ENCODE measurements at places on chromosomes 11 and 22.

DNA sequence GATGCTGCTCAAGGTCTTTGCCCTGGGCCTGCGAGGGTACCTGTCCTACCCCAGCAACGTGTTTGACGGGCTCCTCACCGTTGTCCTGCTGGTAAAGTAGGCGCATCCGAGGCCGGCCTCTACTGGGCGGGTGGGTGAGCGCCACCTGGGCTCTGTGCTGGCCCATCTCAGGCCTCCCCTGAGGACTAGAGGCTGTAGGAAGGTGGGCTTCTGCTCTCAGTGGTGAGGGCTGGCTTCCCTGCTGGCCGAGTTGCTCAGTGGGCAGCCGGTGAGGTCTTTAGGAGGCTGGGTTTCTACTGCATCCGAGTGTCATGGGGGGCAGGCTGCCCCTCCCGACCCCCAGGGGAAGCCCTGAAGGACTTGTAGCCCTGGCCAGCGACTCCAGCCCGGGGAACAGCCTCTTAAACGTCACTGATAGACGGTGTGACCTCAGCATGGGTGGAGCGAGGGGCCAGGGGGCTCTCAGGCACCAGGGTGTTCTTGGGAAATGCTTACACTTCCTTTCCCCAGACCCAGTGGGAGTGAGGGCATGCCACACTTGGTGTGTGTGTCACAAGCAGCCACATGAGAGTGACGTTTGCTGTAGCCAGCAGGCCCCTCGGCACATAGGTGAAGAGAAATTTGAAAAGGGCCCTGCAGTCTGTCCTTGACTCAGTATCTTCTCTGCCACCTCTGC, 30.3 kb downstream of the TPCN2 start:
- DNase-seq, result no peak

DNA sequence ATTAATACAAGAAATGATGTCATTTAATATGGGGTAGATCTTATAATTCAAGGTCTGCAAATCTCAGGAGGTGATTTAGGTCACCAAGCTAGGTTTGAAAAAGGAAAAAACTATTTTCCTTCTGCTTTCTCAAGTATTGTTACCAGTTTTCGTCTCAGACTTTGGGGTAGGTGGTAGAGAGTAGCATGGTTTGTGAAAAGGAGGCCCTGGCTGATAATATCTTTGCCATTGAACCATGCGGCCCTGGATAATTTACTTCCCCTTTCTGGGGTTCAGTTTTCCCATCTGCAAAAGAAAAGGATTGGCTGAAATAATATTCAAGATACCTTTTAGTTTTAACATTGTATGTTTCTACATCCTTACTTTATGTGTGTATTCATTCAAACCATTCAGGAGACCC, 92.1 kb downstream of the WNT11 start:
- DNase-seq, result no peak

- no peak for DNase-seq
Measured at GRCh38 chr11:32895471-32895870, 2.9 kb downstream of the QSER1 start.

DNA sequence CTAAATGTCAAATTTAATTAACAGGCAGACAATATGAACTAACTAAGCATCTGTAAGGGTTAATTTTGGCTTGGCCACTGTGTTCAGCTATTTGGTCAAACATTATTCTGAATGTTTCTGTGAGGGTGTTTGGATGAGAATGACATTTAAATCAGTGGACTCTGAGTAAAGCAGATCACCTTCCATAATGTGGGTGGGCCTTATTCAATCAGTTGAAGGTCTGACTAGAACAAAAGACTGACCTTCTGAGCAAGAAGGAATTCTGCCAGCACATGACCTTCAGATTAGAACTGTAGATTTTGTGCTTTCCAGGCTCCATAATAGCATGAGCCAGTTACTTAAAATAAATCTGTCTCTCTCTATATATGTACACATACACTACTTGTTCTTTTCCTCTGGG, 12.0 kb upstream of the EED start:
- DNase-seq, result no peak

DNA sequence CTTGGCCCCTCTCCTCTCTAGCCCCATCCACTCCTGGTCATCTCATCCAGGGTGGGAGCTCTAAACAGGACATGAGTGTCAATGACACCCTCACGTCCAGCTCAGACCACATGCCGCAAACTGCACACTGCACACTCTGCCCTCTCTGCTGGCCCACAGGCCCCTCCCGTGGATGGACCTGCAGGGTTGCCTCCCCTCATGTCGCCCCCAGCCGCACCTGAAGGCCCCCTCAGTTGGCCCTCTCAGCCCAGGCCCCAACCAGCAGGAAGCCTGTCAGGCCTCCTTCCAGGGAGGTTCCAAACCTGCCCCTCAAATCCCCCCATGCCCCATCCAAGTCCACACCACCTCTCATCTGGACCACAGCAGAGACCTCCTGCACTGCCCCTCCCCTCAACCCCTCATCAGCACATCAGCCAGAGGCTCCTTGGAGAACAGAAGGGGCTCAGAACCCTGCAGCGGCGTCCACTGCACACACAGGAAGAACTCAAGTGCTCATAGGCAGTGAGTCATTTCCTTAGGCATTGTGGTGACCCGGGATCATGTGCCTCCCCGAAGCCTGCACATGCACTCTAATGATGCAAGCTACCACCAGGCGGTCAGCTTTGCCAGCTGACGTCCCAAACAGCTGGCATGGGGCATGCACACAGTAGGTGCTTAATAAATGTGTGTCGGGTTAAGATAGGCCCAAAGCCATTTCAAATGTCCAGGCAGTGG, 12.9 kb upstream of the CDKN1C start:
- peak; percentile 88 for DNase-seq

DNA sequence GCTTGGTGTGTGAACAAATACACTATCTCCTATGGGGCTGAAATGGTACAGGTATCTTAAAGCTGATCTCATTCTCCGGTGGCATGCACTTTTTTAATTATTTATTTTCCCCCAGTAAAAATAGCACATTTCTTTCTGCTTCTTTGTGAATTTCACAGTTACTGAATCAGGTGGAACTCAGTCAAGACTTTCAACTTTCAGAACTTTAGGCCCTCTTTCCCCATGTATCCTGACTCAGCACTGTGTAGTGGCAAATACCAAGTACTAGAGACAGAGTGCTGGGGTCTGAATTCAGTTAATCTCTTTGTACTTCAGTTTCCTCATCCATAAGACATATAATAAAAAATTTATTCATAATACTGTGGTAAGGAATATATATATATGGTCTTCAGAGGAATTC, 223.9 kb downstream of the CSNK2A3 start:
- DNase-seq, result no peak

DNA sequence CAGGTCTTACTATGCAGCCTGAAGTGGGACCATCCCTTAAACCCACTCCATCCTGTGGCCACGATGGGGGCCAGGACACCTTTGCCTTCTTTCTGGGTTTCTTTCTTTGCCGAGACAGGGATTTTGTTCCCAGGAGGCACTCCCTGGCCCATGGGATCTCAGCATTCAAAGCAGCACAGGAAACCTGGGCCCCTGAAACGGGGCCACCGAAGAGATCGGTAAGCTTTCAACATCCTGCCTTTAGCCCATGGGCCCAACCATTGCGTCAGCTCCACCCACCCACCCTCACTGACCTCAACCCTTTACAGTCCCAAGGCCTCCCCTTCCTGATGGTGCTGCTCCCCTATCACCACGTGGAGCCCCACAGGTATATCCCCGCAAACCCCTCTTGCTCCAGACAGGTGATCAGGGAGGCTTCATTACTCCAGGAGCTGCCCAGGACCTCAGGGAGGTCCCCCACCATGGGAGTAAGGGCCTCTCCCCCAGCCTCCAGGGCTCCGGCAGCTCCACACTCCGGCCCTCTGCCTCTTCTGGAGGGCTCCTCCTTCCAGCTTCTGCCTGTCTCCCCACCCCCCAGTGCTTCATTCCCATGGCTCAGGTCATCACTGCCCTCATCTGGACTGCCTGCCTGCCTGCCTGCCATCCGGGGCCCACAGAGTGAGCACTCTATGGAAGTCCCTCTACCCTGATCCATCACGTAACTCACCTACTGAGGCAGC, 42.0 kb upstream of the TUB start:
- no peak for DNase-seq

- no peak for DNase-seq
Measured at GRCh38 chr11:10298342-10298741, 4.3 kb upstream of the SBF2 start.

DNA sequence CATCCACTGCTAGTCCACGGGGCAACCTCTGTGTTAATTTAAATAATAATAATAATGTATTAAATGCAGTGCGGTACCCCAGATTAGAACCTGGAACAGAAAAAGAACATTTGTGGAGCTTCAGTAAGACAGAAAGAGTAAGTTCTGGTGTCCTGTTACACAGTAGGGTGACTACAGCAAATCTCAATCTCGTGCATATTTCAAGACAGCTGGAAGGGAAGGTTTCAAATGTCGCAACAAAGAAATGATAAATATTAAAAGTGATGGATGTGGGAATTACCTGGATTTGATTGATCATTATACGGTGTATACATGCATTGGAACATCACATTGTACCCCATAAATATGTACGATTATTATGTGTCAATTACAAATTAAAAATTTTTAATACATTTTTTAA, 1.7 kb upstream of the RAC2 start:
- no peak for DNase-seq

DNA sequence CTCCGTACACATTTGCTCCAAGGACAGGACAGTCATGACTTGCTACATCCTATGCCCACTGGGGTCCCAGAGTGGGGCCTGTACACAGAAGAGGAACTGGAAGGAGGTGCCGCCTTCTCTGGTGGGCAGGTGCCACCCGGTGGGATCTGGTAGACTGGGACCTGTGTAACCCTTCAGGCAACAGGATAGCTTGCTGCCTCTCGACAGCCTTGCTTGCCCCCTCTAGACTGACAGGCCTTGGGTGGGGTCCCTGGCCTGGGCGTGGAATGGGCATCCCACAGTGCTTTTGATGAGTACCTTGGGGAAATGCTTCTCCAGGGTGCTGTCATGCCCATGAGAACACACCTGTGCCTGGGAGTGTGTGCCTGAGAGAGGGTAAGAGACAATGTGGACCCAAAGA, 15.8 kb downstream of the SHANK3 start:
- no peak for DNase-seq

DNA sequence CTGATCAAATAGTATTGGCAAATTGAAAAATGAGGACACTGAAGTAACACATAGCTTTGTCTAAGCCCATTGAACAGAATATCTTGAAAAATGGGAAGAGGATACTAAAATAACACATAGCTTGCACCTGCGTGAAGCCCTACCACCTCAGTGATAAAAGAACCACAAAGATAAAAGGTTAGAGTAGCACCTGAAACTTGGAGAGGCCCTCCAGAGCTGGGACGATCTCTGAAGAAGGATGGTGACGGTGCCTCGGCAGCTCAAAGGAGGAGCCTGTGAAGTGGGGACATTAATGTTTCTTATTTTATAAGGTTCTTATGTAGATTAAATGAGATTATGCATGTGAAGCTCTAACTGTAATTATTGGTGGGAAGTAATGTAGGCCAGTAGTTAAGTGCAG, 23.1 kb upstream of the ARHGAP42 start:
- no peak for DNase-seq

DNA sequence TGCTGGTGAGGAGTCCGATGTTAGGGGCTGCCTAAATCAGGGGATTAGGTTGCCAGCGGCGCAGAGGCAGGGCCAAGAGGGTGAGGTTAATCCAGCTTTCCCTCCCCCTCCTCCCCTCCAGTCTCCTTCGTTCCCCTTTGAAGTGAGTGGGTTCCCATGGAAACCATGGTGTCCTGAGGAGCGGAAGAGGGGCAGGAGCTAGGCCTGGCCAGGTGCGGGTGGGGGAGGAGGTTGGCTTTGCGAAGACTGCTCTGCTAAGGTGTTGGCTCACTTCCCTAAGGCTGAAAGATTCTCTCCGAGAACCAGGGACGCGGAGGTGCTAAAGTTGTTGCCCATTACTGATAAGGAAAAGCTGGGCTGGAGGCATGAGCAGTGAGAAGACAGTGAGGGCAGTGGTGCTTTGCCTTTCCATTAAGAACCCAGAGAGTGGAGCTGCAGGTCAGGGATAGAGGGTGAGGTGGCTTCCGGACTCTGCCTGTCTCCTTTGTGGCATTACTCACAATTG, 124.6 kb downstream of the FEZ1 start:
- DNase-seq, result no peak

- DNase-seq, result no peak
Measured at GRCh38 chr11:16511116-16512114, 155.1 kb upstream of the SOX6 start.

DNA sequence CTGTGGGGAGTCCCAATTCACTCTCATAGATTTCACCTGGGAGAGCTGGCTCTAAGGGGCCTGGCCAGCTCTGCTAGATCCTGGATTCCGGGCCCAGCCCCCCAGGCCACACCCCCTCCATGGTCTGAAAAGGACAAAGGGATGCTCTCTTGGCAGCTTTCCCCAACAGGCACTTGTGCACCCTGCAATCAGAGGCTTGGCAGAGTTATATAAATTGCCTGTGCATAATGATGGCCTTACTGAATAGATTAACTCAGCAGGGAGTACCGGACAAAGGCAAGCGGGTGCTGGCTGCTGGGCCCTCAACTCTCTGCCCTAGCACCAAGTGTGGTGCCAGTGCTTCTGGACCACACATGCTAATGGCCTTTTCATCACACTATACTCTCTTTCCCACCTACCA, 461.6 kb downstream of the BUD13 start:
- DNase-seq, result no peak

- DNase-seq, result no peak
Measured at GRCh38 chr22:23970201-23970641, 3.5 kb downstream of the DDTL start.

GRCh38 chr22:47782328-47783075, 1020.1 kb downstream of the TBC1D22A start:
- DNase-seq, result no peak

DNA sequence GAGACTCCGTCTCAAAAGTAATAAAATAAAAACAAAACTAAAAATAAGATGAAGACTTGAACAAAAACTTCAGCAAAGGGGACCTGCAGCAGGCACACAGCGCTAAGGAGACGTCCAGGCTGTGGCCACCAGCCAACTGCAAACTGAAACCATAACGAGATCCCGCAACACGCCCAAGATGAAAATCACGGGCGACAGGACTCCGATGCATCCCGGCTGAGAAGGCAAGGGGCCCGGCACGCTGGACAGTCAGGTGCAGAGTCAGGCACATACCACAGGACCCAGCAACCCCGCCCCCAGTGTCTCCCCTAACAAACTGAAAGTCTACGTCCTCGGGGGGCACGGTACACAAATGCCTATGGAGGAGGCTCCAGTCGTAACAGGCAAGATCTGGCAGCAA, 9.2 kb downstream of the HRAS start:
- no peak for DNase-seq

DNA sequence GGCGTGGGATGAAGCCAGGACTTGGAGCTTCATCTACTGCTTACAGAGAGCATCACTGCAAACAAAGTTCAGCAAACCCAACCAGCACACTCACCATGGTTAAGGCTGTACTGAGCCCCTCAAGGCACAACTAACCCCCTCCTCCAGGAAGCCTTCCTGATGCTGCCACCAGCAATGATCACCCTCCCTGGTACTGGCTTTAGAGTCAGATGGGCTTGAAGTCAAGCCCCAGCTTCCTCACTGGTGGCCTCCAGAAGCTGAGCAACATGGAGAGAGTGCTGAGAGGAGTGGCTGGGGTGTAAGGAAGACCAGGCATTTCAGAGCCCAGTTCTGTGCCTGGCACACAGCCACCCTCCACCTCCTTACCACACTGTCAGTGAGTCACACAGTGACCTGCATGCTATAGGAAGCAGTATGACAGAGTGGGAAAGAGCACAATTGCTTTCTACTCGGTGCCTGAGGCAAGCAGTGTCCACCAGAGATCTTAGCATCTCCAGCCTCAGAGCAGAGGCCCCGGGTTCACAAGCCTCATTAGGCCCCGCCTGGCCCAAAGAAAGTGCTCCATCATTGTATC, 24.7 kb upstream of the BAIAP2L2 start:
- peak; percentile 92 for DNase-seq
